Activated CD8-positive, alpha-beta T cell treated with anti-CD3 and anti-CD28 coated beads for 36 hours (primary cell): ENCODE measurements at places on chromosomes 2 and 18. TPM values are rescaled to one million over a fixed set of nuclear protein-coding genes. Genes with fewer than 3 reads are reported as not detected.

GRCh38 chr2:76730021-76730420, 792.2 kb downstream of the LRRTM4 start:
- no peak for DNase-seq

DNA sequence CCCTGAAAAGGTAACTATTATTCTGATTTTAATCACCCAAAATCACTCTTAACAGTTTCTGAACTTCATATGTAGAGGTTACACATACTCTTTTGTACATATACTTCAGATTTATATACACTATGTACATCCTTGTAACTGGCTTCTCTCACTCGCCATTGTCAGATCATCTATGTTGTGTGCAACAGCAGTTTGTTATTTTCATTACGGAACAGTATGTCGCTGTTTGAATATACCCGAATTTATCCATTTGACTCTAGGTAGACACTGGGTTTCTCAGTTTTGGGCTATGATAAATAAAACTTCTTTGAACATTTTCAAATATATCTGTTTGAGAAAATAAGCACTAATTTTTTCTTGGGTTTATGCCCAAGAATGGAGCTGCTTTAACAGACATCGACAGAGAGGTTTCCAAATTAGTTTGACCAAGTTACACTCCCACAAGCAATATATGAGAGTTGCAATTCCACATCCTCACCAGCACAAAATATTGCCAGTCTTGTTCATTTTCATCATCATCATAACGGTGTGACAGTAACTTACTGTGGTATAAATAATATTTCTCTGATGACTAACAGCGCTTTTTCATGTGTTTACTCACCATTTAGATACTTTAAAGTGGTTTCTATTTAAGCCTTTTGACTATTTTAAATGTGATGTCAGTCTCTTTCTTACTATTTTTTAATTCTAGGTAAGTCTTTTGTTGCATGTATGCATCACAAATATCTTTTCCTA, 80.9 kb downstream of the SMC6 start:
- DNase-seq = no peak

DNA sequence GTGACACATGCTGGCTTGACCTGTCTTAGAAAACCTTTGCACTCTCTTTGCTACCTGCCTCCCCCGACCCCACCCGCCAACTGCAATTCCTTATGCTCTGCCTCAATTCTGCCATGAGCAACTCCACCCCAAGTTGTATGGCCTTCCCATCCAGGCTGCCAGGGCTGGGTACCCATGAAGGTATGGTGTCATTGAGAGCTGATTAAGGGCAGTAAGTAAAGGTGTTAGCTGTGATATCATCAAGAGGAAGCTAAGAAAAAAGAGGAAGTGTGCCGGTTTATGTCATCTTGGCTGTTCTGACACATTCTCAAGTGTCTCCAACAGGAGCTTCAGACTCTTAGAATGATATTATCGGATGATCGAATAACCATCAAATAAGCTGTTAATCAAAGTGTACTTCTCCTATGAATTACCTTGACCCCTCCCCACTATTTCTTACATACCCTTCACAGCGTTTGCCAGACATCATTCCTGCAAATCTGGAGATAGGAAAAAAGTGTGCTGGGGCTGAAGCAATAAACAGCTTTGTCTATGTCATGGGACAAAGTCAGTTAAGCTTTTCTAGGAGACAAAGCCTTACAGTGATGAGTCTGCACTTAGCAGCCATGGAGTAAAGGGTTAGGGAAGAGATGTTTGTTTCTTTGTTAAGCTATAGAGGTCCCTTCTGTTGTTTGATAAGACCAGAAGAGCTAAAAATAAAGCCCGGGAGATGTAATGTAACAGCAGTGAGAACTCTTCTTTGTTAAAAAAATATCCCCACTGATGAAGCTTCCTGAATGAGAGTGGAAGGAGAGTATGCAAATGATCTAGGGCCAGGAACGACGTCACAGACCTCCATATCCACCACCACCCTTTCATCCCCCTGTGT, 40.4 kb upstream of the SMAD2 start:
- DNase-seq = no peak

DNA sequence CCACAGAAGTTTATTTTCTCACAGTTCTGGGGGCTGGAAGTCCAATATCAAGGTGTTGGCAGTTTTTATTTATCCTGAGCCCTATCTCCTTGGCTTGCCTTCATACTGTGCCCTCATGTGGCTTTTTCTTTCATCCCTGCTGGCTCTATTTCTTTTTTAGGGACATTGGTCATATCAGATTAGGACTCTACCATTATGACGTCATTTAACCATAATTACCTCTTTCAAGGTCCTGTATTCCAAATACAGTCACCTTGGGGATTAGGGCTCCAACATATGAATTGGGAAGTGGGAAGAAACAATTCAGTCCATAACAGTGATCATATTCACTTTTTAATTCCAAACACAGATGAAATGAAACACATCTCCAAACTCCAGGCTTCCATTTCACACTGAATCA, 286.0 kb downstream of the SUCLG1 start:
- DNase-seq = no peak

- no peak for DNase-seq
Observed at GRCh38 chr2:232088771-232089170, 127.3 kb downstream of the DIS3L2 start.

DNA sequence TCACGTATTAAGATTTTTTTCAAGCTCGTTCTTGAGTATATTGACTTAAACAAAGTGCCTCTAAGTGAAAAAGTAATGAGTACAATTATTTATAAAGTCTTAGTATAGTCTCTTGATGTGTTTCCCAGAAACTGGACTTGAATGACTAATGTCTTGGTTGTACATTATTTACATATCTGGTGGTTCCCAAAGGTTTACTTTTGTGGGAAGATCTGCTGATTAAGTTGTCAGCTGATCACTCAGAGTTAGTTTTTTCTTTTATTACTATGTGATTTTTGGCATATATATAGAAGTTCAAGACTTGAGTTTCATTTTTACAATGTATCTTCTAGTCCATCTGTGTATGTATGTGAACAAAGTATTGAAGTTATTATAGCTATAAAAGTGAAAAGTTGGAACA, 29.5 kb downstream of the RNF144A start:
- no peak for DNase-seq

GRCh38 chr2:479490-480176, 191.7 kb upstream of the ALKAL2 start:
- no peak for DNase-seq

GRCh38 chr2:159875083-159875482, 77.1 kb upstream of the CD302 start:
- DNase-seq = peak; percentile 46

DNA sequence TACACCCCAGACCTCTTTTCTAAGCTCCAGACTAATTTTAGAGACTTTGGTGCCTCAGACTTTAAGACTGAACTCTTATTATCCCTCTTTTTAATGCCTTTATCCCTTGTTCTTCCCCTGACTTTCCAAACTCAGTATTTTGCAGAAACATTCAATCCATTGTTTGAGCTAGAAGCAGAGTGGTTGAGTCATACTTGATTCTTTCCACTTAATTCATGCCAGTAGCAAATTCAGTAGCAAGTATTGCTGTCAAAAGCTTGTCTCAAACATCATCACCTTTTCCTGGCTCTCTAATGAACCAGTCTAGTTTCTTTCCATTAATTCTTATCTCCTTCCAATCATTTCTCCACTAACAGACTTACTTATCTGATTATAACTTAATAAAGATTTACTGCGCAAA, 699.7 kb upstream of the ZNF804A start:
- no peak for DNase-seq

DNA sequence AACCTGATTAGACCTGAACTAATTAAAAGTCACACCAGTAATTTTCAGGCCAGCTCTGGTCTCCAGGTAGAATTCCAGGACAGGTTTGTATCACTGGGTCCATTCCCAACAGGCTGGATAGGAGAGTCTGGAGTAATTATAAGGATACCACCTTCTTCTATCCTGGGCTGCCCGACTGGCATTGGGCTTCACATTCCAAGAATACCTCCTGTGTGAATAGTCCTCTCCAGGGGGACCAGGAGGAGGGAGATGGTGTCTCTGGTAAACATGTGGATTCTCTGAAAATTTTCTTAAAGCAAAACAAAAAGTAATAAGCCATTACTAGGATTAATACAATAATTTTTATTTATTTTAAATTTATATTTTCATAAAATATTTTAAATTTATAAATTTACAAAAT, 17.3 kb downstream of the DUSP11 start:
- no peak for DNase-seq

DNA sequence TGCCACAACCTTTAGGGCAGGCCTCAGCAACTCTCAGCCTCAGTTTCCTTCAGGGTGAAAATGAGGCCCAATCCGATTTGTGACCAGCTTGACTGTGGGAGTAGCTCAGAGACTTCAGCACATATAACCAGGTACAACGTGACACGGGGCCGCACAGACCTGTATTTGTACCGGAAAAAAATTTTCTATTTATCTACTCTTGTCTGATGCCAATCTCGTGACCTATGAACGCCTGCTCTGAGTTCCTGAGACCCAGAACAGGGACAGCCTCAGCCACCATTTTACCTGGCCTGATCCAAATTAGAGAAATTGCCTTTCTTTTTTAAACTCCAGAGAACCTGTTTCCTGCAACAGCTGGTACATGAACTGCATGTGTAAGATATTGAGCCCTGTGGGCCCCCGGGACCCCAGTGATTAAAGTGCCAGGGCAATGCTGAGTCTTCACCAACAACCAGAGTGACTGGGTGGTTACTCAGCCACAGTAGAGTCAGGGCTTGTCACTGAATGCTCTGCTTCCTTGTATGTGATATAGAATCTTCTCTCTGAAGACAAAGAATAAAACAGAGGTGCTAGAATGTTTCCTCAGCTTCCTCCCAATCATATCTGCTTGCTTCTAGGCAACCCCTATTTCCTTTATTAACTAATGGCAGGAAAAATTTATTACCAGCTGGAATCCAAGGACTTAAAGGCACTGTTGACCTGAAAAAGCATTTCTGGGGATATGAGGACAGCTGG, 47.8 kb upstream of the FZD7 start:
- DNase-seq = no peak

- no peak for DNase-seq
Observed at GRCh38 chr2:121121661-121122060, 163.3 kb downstream of the TFCP2L1 start.

DNA sequence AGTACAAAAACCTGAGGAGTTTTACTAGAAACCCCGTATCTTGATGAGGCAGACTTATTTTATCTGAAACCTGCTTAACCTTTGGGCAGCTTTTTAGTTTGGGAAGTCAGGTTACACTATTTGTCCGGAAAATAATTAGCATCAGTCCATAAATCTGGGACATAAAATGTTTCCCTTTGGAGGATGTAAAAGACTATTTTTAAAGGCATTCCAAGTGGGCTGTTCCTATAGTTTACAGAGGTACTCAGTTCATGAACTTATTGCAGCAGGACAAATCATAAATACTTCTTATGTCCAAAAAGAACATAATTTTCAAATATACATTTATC, 6.3 kb downstream of the HTR2B start:
- no peak for DNase-seq

DNA sequence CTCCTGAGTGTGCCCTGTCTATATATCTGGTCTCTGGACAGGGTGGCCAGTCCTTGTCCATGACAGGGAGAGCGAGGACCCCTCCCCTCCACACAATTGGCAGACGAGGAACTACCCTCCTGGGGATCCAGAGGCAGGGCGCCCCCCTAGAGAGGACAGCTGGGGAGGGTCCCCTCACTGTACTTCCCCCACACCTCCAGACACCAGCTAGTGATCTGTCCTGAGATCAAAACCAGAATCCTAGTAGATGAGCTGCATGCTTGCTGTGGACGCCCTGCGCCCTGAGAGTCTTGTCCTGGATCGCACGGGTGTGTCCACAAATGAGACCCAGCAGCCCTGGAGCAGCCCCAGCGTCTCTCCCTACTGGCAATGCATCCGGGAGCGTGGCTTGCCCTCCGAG, 83.4 kb upstream of the PXDN start:
- DNase-seq = no peak

DNA sequence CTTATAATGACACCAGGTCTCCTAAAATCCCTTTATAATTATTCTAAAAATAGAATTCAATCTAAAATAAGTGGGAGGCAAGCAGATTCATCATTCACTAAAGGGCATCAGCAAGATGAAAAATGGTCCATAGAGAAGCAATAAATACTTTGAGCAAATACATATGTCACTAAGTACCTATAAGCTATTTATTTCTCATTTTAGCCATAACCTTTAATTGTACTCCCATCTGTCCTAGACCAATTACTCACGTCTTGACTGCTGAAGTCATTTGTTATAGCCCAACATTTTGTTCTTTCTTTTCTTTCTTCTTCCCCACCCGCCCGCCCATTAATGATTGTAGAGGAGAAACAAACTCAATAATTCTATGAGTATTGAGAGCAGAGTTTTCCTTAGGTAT, 105.7 kb downstream of the MAP2 start:
- DNase-seq = no peak

- DNase-seq = no peak
Observed at GRCh38 chr2:188645986-188646385, 328.2 kb upstream of the COL3A1 start.

UGT1A5 gene
- not detected for total RNA-seq

QPCT gene
- 0.29 TPM for total RNA-seq

CRYGC gene
- total RNA-seq = not detected

FAM228B gene
- total RNA-seq = 4.5 TPM

MARS2 gene
- total RNA-seq = 15.3 TPM

GGCX gene
- 14.6 TPM for total RNA-seq

TMEM127 gene
- 15.0 TPM for total RNA-seq
